GM03348 (cell line): ENCODE measurements at places on chromosomes 5 and 9.

DNA sequence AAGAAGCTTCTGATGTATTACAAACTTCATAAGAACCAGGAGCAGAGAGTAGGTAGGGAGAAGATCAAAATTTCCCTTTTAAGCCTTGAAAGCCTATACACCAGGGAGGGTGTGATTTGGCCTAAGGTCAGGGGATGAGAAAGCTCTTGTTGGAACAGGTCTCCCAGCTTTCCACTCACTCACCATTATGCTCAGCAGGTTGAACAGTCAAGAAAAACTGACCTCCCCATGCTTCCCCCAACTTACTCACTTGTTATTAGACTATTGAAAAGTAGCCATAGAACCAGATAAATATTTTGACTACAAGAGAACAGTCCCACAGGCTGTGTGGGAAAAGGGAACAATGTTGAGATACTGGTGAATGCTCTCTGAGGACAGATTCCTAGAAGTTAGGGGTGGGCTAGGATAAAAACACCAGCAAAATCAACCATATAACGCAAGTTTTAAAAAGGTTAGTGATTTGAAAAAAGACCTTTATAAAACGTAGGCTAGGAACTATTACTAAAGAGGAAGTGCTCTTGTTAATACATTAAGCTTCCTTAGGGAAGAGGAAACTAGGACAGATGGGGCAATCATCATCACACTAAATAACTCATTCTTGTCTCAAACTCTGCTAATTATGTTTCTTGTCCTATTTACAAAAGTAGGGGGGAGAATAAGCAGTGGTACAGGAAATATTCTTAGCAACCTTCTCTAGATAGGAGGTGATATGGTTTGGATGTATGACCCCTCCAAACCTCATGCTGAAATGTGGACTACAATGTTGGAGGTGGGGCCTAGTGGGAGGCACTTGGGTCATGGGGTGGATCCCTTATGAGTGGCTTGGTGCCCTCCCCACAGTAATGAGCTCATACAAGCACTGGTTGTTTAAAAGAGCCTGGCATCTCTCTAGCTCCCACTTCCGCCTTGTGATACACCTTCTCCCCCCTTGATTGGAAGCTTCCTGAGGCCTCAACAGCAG is 31.0 kb downstream of the PCDHGC5 start:
- DNase-seq = no peak

GRCh38 chr5:72465066-72465465 is 42.1 kb downstream of the ZNF366 start:
- no peak for DNase-seq

DNA sequence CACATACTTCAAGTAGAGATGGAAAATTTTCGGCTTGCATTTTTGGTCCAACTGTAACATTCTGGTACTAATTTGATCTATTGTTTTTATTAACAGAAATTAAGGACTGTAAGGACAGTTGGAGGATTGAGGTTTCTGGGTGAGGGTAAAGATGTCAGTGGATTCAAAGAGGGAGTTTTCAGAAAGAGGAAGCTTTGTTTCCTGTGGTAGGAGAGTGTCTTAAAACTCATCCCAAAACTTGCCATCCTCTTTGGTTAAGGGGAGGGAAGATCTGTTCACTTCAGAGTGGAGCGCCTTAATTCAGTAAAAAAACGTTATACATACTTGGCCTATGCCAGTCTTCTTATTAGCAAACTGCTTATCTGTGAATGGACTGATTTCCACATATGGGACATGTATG is 13.8 kb downstream of the CNTRL start:
- DNase-seq = no peak

DNA sequence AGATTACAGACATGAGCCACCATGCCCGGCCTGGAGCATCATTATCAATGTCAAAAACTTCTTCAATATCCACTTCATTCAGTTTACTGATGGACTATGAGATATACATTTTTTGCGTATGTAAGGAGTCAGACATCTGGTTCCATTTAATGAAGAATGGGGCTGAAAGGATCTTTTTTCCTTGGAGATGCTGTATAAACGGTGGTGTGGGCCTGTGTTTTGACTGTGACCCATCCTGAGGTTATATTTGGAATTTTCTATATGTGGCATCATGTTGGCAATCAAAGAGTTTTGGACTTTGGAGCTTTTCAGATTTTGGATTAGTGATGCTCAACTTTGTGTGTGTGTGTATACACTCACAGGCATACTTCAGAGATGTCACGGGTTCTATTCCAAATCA is 85.7 kb upstream of the FBXL17 start:
- no peak for DNase-seq

GRCh38 chr5:133372293-133372937 is 239.9 kb downstream of the FSTL4 start:
- no peak for DNase-seq

DNA sequence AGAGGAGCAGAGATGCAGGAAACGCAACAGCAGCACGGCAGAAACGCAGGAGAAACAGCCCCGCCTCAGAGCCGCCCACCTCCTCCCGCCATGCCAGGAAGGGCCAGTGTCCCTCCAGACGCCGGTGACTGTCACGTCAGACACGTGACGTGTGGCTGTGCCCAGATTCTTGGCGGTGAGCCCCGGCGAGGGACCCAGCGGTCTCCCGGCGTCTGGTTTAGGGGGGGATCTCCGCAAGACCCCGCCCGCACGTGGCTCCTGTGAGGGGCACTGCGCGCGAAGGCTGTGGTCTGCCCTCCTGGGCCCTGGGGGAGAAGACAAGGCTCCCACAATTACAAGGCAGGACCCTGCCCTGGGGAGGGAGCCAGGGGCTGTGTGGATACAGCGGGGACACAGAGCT is 2.4 kb upstream of the LCN8 start:
- DNase-seq = no peak

DNA sequence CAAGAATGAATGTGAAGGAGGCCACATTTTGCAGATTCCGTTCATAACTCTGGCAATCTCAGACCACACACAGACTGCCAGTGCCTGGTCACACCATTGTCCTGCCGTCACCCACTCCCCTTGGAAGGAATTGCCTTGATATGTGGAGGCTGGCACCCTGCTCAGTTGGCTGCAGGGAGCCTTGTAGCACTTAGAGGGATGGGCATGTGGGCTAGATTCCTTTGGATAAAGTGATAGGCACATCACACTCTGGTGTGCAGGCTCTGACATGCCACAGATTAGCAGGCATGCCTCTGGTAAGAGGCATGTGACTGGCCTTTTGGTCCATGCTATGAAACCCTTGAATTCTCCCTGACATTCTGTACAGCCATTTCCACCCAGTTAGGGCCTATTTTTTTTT is 254.6 kb upstream of the PIK3R1 start:
- no peak for DNase-seq

DNA sequence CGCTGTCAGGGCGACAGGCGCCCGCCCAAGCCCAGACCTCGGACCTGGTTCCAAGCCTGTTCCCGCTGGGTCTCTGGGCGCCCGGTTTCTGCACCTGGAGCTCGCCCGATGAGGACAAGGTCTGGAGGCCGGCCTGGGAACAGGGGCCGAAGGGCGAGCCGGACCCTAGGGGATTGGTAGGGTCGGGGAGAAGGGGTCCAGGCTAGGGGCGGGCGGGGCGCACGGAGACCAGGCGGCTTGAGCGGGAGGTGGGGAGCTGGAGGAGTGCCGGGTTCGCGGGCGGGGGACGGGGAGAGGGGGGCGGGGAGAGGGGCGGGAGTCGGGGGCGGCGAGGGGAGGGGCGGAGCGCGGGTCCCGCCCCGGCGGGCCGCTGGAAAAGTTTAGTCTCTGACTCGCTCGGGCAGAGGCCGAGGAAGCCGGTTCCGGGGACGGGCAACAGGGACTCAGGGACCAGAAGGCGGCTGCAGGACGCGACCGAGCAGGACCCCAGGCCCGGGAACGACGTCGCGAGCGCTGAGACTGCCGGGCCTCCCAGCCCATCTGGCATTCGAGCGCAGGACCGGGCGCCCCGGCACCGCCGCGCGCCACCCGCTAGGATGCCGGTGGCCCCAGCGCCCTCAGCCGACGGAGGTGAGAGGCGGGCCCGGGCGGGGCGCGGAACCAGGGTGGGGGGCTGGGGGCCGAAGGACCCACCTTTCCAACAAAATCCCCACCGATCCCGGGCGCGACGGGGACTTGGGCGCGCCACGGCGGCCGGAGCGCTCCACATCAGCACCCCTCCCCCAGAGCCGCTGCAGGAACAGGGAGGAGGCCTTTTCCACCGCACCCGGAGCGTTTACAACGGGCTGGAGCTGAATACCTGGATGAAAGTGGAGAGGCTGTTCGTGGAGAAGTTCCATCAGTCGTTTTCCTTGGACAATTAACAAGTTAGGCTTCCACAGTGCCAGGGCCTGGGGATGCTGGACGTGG is at the start of gene S1PR3:
S1PR3 (plus strand) TSS at position 403 of the 969 bp plus-strand sequence. CDS start 9,733 bp downstream, outside the sequence.
- peak; percentile 89 for DNase-seq

DNA sequence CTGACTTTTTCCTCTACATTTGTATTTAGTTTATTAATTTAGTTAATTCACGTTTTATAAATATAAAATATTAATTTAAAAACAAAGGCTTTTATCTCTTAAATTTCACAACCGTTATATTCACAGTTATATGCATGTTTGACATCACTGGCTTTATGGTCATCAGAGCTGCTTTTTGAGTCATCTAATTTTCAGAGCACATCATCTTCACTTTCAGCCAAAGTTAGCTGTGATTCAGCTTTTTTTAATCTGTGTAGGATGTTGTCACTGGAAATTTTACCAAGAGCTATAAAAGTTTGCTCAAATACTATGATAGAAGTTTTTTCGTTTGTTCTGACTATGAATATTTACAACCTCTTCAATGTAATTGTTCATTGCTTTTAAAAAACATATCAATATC is 12.4 kb downstream of the CDC37L1 start:
- DNase-seq = peak; percentile 33

GRCh38 chr5:109880907-109881685 is 191.4 kb downstream of the MAN2A1 start:
- DNase-seq = no peak

DNA sequence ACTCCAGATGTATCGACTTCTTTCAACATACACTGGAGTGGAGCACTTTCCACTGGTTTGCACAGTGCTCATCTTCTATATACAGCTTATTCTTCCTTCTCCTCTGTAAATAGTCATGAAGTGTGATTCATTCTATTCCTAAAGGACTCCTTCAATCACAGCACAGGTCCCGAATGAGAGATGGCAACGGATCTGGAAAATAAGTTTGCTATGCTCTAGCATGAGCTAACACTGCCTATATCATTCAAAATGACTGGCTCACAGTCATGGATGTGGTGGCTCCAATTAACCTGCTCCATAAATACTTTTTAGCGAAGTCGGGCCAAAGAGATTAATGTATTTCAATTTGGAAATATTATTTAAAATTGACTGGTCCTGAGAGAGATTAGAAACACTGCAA is 272.1 kb upstream of the CDH6 start:
- no peak for DNase-seq

GRCh38 chr9:121790841-121791240 is 139.4 kb downstream of the DAB2IP start:
- no peak for DNase-seq

DNA sequence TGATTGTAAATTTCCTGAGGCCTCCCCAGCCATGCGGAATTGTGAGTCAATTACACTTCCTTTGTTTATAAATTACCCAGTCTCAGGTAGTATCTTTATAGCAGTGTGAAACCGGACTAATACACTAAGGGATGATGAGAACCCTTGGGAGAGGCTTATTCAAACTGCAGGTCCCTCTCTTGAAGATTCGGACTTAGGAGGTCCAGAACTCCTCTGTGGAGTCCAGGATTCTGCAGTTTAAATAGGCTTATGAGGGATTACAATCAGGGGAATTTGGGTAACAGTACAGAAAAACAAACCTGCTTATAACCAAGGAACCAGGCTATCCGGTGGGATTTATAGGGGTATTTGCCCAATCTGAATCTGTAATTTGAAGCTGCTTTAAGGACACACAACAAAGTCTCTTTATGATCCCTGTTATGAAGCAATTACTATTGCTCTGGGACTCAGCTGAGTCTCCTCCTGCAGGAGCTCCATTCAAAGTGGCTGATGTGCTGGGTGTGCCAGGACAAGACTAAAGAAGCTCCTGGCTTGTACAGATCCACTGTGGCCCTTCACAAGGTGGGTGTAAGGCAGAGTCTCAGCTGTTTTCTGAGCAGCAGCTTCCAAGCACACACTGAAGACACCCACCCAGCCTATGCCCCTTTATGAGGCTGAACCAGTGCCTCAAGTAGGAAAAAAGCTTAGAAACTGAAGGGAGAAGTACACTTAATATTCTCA is 41.8 kb upstream of the LHFPL2 start:
- no peak for DNase-seq

- DNase-seq = no peak
Observed at GRCh38 chr5:112919972-112920371, 2.1 kb downstream of the REEP5 start.

- DNase-seq = no peak
Observed at GRCh38 chr9:118290116-118290515, 585.9 kb downstream of the TLR4 start.

- no peak for DNase-seq
Observed at GRCh38 chr5:81183811-81184748, 49.0 kb upstream of the CKMT2 start.

GRCh38 chr9:75378926-75379325 is 290.6 kb downstream of the OSTF1 start:
- DNase-seq = no peak

- DNase-seq = no peak
Observed at GRCh38 chr9:14864309-14864708, 45.9 kb downstream of the FREM1 start.

DNA sequence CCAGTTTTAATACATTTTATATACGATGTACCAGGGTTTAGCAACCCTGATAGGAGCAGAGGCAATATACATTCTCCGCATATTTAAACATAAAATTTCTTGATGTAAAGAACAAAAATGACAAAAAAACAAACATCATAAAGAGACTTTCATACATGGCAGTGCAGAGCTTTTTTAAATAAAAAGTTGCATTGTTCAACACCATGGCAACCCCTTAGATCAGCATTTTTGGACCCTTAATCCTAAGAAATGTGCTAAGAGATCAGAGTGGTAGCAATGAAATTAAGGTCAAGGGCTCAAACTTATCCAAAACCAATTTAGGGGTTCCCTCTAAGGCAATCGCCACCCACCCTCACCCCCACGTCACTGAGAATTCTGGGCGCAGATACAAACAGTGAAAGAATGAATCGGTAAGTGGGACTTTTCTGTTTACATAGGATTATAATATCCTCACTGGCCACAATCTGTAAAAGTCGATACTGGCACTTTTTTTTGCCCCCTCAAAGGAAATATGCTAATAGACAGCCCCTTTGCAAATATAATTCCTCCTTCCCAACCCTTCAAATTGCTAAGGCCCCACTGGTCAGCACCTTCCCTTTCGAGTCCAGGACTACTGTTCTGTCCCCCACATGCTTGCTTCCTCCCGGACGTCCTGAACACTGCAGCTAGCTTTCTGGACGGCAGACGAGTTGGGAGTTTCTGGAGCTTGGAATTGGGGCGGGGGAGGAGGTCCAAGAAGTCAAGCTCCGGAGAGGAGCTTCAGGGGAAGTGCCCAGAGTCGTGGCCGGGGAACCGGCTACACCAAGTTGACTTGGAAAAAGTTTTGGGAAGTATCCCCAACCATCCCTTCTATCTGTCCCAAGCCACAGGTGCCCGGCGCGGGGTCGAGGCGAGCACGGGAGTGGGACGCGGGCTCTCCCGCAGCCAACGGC is 2.2 kb downstream of the GAS1 start:
- DNase-seq = peak; percentile 31

- no peak for DNase-seq
Observed at GRCh38 chr5:16464231-16464630, 1.4 kb downstream of the ZNF622 start.

- DNase-seq = peak; percentile 72
Observed at GRCh38 chr5:37786862-37787519, 52.9 kb downstream of the GDNF start.

GRCh38 chr5:15020736-15021135 is 149.2 kb upstream of the ANKH start:
- DNase-seq = peak; percentile 29

GRCh38 chr9:120694559-120694958 is 19.7 kb downstream of the MEGF9 start:
- no peak for DNase-seq

GRCh38 chr9:100933656-100934055 is 94.9 kb upstream of the PLPPR1 start:
- no peak for DNase-seq
